ENCODE measurements at places on chromosomes 1 and 21.

DNA sequence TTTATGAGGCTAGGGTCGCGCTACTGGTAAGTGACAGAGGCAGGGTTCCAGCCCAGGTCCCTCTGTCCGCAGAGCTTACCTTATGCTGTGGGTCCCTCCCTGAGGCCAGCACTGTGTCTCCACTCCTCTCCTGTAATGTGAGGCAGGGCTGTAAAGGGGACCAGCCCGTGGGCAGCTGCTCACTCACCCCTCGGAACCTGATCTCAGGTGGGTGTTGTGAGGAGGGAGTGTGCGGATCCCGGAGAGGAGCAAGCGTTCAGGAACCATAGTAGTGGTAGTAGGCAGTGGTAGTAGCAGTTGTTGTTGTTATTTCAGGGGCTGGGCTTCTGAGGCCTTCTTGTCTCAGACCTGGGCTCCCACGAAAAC, 1.7 kb downstream of the ZC3H12A start:
- no peak for DNase-seq

DNA sequence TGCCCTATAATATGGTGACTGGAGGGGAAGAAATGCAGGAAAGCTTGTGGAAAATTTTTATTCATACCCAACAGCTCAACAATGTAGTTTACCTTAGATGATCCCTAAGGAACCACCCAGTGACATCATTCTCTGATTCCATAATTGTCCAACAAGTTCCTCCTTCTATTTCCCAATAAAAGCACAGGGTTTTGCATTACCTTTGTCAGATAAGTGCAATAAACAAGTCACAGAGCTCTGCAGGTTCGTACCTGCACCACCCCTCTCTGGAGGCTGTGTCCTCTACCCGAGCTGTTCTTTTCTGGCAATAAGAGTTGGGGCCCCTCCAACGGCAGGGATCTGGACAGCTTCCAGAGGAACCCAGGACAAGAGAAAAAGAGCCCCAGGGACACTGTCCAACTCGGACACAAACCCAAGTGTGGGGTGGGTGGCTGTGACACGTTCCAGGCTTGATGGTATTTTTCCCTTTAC, 38.8 kb downstream of the RCAN1 start:
- no peak for DNase-seq

DNA sequence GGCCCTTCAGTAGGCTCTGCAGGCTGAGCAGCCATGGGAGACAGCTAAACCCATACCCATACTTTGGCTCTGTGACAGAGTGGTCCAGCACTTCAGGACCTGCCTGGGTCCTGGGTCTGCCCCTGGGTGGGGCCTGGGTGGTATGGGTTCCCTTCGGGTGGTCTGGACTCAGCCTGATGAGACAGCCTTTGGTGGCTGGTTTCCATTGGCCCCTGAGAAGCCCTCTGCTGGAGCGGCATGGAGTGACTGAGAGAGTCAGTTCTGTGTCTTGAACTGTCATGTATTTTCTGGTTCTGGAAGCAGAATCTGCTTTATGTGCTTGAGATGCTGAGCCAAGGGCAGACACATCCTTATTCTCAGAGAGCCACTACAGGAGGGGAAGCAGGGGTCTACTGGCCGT, 31.3 kb upstream of the KCNA2 start:
- DNase-seq: no peak

- DNase-seq: no peak
Measured at GRCh38 chr1:47936916-47937551, 60.2 kb downstream of the TRABD2B start.

- DNase-seq: no peak
Measured at GRCh38 chr1:79929356-79929755, 922.8 kb upstream of the ADGRL4 start.

DNA sequence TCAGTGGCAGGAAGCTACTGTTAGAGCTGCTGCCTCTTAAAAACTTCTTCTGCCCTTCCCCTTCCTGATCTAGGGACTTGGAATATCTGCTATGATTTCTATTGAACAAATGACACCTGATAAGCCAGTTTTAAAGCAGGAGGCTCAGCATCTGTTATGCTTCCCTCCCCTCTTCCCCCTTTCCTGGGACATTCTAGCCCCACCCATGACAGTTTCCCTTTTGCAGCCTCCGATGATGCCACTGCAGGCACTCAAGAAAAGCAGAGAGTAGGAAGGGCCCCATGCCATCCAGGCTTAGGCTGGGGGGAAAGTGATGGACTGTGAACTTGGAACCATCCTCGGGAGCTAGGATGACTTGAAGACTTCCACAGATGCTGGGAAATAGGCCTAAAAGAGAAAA, 15.1 kb upstream of the EPB41 start:
- no peak for DNase-seq

GRCh38 chr1:35452106-35452774, 105.0 kb downstream of the KIAA0319L start:
- peak; percentile 93 for DNase-seq

GRCh38 chr1:165144757-165145397, 211.6 kb downstream of the LMX1A start:
- peak; percentile 37 for DNase-seq

DNA sequence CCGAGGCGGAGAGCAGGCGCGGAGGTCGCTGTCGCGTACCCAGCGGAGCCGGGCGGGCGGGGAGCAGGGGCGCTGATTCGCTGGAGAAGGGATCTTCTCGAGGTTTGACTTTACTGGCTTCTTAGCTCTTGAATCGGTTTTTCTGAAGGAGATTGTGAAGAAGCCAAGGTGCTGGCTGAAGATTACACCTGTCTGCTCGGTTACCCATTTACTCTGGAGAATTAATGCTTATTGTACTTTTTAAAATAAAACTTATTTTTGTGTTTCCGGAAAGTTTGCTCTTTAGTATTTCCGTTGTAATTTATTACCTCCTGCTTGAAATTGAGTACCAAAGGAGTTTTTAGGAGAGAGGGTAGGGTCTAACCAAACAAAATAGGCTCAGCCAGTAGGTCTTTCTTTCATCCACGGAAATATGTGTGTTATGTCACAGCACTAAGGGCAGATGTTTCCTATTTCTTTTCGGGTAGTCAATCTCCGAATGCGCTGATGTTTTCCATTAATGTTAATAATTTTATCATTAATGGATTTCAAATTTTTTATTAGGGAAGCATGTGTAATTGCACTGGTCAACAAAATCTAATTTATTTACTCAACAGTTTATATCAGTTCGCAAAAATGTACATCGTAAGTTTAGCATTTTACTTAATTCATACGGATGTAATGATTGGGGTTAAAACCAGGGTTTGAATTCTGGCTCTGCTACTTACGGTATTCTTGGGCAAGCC, 510 bp upstream of the GNG5 start:
- no peak for DNase-seq

DNA sequence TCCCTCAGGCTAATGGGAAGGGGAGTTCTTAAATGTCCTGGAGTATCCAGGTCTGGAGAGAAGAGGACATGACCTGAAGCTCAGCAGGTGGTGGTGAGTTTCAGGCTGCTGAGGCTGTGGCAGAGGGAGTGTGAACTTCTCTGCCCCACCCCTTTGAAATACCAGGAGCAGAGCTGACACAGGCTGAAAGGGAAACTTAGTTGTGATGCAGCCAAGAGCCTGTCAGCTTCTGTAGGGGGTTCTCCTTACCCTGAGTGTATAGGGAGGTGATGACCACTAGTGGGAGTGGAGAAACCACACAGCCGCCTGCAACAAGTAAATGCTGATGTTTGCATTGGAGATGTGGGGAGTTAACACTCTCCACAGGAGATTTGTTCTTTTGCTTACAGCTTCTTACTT, 152.3 kb downstream of the FCRL5 start:
- DNase-seq: no peak

- DNase-seq: no peak
Measured at GRCh38 chr1:147556643-147557042, 15.3 kb downstream of the BCL9 start.

GRCh38 chr1:236844499-236845271, 49.6 kb downstream of the MTR start:
- DNase-seq: peak; percentile 71
